CD4-positive, alpha-beta T cell treated with Interleukin-6 at 100 ng/mL for 8 hours (primary cell): ENCODE measurements at places on chromosomes 6 and 20.

- no peak for DNase-seq
Measured at GRCh38 chr6:36627801-36628246, 33.7 kb downstream of the SRSF3 start.

DNA sequence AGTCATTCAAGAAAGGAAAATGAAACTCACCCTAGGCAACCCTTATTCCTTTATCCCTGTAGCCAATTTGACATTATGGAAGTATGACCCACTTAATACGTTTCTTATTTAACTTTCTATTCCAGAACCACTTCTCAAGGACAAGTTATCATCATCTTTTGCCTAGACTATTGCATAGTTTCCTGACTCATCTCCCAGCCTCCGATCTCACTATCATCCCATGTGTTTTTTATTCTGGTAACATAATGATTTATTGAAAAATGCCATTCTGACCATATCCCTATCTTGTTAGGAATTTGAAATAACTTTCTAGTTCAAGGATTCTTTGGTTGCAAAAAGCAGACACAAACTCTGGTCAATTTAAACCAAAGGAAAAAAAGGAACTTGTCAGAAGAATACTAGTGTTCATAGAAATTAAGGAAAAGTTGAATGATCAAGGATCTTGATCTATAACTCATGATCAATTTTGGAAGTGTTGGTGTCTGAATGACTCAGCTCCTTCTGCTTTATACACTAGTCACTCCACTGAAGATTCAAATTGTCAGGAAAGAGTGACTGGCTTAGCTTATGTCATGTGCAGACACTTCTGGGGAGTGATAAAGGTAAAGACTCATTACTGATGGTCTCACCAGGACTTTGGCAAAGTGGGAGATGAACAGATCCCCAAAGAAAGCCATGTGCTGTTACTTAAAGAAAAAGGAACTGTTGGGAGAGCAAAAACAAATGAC, 8.5 kb upstream of the TINAG start:
- DNase-seq: no peak

DNA sequence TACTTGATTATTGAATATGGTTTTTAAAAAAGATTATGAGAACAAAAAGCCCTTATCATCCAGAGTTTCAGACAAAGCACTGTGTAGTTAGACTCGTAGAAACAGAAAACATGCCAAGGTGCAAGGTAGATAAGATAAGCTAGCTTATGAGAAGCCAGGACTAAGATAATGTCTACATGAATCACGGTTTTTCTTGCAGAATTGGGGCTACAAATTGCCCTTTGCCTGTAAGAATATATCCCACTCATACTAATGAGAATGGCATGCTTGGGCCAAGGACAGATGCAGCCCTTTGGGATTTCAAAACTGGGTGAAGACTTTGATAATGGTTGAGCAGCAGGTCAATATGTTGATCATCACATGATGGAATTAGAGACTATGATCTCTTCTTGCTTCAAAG, 165.3 kb upstream of the PREP start:
- DNase-seq: no peak

DNA sequence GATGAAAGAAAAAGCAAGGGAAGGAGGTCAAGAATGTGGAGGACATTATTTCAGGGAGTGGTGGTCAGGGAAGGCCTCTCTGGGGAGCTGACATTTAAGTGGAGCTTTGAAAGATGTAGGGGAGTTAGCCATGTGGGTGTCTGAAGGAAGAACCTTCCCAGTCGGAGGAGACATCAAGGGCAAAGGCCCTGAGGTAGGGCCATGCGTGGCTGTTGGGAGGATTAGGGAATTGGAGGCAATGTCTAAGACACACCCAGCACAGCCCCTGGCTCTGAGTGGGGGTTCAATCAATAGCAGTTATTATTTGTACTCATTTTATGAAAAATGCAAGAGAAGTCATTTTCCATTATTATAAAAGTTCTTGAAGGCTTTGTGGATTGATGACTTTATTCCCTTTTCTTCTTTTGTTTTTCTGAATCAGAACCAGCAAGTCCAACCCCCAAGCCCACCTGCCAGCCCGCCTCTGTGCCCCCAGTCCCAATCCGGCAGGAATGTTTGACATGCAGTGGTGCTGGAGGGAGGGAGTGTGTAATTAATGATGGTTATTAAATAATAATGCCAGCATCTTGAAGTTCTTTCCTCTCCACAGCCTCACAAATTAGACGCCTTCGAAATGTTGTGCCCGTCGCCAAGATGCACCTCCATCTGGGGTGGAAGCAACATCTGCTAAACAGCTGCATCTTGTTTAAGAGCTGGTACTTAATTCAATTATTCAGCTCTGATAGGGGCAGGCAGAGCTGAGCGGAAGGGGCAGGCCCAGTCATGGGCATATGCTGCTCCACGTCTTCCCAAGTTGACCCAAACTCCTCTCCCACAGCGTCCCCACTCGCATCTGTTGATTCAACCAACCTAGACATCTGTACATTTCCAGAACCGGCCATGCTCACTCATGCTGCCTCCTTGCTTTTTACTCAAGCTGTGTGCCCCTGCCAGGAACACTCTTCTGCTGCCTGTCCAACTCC, 81.3 kb upstream of the SIRPA start:
- no peak for DNase-seq

DNA sequence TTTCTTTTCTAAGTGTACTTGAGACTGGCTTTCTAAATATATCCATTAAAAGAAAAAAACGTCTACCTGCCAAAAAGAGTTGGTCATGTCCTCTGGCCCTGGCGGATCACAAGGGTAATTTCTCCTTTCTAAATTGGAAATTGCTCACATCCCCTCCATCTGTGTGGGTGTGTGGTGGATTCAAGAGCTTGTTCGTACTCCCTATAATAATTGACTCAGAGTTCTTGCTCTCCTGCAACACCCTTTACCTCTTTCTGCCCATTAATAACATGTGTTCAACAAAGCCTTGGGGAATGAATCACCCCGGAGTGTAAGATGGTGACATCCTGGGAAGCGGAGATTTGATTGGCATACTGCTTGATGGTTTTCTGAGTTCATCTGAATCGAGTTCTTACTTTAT, 263.8 kb downstream of the ALDH8A1 start:
- DNase-seq: no peak

DNA sequence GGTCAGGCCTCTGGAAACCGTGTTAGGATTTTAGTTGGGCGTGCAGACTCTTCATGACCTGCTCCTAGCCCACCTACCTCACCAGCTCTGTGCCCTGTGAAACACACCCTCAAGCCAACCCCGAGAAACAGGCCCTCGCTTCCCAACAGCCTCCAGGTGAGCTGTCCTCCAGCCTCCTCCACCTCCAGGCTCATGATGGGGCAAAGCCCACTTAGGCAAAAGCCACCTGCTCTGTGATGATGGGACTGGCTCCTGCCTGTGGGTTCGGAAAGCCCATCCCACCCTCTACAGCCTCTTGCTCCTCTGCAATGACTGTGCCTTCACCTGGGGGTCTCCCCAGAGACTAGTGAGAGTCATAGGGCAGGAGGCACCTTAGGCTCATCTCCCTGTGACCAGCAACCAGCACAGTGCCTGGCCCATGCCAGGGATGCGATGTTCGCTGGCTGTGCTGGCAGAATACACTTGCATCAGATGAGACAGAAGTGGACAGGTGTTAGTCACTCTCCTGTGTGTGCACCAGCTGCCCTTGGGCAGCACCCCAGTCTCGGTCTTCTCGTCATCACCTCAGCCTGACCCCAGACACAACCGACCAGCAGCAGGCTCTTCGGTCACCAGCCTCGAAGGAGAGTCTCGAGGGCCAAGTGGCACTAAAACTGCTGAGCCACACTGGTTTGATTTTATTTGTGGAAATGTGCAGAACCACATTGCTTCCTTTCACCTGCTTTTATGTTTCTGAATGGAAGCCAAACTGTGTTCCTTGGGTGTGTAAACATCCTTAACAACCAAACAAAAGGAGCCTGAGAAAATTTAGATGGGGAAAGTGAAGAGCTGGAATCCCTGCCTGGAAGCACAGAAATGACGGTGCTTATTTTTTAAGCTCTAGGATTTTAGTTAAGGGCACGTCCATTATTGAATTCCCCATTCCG, 10.7 kb downstream of the PXDC1 start:
- DNase-seq: no peak

- DNase-seq: no peak
Measured at GRCh38 chr6:152979116-152979515, 3.7 kb downstream of the FBXO5 start.

DNA sequence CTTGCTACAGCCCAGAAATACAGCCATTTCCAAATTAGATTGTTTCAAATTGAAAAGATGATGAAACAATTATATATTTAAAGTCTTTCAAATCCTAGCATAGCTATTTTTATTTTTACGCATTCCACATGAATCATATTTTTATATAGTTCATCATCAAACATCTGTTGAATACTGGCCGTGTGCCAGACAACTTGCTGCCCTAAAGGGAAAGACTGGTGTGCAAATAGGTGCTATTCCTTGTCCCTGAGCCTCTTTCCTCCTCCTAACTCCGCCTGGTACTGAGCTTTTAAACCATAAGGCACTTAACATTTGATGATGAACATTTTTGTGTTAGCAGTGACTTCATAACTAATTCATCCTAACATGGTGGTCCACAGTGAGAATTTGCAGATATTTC, 18.7 kb upstream of the PLCG1 start:
- DNase-seq: no peak

- DNase-seq: no peak
Measured at GRCh38 chr6:81485395-81485794, 267.1 kb downstream of the TENT5A start.

DNA sequence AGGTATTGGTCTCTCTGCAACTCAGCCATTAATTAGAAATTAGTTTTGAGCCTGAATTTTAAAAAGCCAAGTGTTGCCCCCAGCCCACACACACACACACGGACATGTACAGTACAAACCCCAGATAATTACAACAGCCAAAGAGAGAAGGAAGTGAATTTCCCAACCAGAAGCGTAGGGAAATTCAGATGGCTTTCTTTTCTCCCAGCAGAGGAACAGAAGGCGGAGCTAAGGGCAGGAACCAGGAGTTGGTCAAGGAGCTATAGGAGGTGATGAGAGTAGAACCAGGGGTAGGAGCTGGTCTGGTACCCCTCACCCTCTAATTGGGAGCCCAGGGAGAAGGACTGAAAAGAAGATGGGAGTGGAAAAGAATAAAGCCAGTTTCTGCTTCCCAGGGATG, 3.9 kb upstream of the ZBTB9 start:
- no peak for DNase-seq
